ENCODE measurements at places on chromosomes 1 and 21.

DNA sequence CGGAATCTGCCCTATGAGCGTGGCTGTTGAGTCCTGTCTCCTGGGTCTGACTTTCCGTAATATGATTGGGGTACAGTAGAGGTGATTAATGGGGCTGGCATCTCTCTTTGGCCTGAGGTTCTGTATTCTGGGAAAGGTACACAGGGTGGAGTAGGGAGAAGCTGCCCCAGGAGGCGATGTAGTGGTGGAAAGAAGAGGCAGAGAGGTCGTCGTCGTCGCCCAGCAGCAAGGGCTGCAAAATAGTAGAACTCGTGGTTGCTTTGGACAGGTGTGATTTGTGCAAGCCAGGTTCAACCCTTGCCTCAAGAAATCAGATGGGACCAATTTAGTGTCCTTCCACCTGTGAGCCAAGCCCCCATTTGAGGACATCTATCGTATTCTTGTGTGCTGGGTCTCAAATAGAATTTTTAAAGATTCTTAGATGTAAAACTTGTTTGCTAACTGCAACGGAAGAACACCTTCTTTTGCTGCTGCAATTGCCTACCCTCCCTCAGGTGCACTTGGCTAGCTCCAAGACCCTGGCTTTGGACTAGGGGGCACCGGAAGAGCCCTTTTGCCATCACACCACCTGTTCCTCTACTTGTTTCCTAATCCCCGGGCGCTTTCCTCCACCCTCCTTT lies 1.3 kb upstream of the HMGN2 start:
- DNase-seq, result no peak

GRCh38 chr1:44089371-44090048 lies 29.1 kb upstream of the KLF17 start:
- DNase-seq, result no peak

DNA sequence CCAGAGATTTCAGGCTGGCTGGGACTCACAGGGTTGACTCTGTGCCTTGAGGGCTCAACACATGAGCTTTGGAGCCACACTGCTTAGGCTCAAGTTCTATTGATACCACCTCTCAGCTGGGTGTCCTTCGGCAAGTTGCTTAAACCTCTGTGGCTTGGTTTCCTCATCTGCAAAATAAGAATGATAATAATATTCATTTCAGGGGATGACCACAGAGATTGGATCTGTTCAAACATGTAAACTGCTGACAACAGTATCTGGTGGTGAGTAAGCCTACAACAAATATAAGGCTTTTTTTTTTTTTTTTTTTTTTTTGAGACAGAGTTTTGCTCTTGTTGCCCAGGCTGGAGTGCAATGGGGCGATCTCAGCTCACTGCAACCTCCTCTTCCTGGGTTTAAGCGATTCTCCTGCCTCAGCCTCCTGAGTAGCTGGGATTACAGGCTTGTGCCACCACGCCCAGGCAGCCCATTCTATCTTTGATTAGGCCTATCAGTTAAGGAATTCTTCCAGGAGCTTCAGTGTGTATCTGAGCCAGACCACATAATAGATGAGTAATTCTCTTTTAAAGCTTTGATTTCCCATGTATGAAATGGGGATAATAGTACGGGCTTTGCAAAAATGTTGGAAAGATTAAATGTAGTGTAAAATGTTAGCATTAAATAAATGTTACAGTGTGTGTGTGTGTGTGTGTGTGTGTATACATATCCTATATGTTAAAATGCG lies 437.6 kb downstream of the PRDM2 start:
- DNase-seq, result no peak

- DNase-seq, result no peak
These were observed 333.7 kb downstream of the PCP4 start for GRCh38 chr21:40200946-40201345.

GRCh38 chr1:92346866-92347640 lies 48.2 kb downstream of the RPAP2 start:
- no peak for DNase-seq
